Esophagus mucosa (tissue), 1 donor: ENCODE measurements at places on chromosomes 4 and X.

GRCh38 chrX:153750127-153750774, 13.8 kb upstream of the PLXNB3 start:
- ATAC-seq: no peak

- ATAC-seq: no peak
Measured at GRCh38 chrX:16528620-16529019, 121.3 kb upstream of the S100G start.

- ATAC-seq: no peak
Measured at GRCh38 chr4:169098054-169098497, 88.0 kb upstream of the CBR4 start.

DNA sequence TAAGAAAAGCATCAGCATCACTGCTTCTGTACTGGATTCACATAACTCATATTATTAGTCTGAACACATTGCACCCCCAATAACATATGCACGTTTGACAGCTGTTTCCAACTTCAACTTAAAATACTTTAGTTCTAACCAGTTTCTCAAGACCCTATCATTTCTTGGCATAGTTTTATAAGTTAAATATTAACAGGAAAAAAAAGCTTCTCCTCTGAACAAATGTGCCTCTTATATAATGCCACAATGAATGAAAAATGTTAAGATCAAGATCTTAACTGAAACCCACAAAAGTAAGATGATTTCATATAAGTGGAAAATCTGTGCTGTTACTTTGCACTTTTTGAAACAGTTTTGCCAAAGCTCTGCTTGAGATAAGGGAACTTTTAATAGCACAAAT, 652.8 kb upstream of the FAM241A start:
- no peak for ATAC-seq

- ATAC-seq: peak; percentile 74
Measured at GRCh38 chr4:75892508-75892907, 9.7 kb downstream of the PPEF2 start.

DNA sequence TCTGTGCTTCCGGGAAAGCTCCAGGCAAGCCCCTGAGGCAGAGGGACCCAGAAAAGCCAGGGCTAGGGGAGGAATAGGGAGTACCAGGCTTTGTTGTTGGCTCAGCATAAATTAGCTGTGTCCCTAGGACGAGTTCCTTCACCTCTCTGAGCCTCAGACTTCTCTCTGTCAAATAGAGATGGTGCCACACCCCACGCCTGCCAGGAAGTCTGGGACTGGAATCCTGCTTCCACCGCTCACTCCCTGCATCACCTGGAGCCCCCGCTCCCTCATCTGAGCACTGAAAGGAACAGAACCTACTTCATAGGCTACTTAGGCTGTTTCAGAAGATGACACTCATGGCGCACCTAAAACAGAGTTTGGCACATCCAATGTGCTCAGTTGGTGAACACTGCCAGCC, 8.1 kb upstream of the JAKMIP1 start:
- ATAC-seq: no peak

- ATAC-seq: no peak
Measured at GRCh38 chr4:127449449-127449848, 183.3 kb upstream of the INTU start.

DNA sequence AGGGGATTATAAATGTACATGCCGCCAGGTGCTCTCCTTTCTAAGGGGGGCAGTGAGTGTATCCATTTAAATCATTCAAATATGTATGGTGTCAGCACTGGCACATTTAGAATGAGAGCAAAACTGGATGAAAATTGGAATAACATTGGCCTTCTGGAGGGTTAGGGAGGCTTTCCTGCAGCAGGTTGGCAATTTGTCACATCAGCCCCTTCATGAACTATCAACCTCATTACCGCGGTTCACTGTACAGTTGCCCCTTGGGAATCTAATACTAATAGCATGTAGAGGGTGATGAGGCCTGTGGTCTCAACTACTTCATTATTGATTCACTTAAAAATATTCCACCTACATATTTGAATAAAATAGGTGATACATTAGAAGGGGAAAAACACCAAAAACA, 117.9 kb downstream of the PDHA2 start:
- ATAC-seq: no peak

- ATAC-seq: peak; percentile 60
Measured at GRCh38 chr4:140152013-140152703, 1.8 kb downstream of the MAML3 start.

GRCh38 chrX:149759824-149760223, 14.0 kb upstream of the HSFX1 start:
- no peak for ATAC-seq

DNA sequence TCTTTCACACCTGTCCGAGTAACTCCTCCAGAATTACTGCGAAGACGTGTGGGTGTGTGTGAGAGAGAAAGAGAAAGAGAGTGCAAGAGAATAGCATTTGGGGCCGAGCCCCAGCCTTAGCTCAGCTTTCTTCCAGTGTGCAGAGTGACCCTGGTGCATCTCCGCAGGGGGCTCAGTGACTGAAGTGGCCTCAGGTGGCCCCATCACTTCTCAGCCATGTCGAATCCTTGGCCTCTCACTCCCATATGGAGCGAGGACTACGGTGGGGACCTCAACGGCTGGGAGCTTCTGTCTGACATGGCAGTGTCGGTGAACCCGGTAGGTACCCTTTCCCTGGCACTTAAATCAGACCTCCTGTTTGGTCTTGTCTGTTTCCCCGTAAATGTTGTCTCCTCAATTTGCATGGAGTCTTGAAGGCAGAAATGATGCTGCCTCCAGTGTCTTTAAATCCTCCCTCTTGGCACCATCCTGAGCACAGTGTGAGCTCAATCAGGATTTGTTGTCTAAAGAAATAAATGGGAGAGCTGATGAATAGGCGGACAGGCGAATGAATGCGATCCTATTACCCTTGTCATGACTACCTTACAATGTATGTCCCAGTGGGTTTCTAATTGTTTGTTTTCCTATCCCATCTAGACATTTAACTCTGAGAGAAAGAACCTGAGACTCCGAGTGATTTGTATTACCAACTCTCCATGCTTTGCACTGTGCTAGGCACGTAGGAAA, 305.9 kb downstream of the AFF2 start:
- ATAC-seq: no peak

GRCh38 chr4:80184825-80185756, 12.2 kb upstream of the PRDM8 start:
- ATAC-seq: no peak

DNA sequence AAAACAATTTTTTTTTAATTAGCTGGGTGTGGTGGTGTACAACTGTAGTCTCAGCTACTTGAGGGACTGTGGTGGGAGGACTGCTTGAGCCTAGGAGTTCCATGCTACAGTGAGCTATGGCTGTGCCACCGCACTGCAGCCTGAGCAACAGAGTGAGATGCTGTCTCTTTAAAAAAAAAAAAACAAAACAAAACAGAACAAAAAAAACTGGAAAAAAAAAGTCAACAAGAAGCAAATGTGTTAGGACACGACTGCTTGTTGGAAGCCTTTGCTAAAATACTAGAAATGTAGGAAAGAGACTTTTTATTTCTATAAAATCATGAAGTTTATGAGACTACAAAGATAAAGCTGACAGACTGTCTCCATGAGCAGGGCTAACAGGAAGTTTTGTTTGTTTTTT, 87.2 kb downstream of the SH3RF1 start:
- ATAC-seq: no peak

GRCh38 chrX:47623540-47624027, 3.9 kb upstream of the SYN1 start:
- ATAC-seq: no peak

GRCh38 chr4:56757821-56758411, 63.6 kb downstream of the SPINK2 start:
- peak; percentile 87 for ATAC-seq
